ENCODE measurements at places on chromosomes 4 and X.

DNA sequence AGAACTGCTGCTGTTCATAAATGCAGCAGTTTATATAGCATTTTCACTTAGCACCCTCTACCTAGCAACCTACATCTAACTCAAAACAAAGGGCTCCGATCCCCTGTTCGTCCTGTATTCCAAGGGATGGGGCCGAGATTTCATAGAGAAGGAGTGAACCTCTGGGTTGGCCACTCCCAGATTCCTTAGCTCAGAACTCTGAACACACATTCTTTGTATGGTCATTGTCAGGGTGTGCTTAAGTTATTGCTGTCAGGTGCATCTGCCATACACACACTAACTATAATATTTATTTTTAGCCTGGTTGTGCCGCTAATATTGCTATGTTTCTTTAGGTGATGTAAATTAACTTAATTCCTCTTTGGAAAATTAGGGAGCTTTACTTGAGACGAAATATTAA, 47.7 kb upstream of the AADAT start:
- no peak for DNase-seq

DNA sequence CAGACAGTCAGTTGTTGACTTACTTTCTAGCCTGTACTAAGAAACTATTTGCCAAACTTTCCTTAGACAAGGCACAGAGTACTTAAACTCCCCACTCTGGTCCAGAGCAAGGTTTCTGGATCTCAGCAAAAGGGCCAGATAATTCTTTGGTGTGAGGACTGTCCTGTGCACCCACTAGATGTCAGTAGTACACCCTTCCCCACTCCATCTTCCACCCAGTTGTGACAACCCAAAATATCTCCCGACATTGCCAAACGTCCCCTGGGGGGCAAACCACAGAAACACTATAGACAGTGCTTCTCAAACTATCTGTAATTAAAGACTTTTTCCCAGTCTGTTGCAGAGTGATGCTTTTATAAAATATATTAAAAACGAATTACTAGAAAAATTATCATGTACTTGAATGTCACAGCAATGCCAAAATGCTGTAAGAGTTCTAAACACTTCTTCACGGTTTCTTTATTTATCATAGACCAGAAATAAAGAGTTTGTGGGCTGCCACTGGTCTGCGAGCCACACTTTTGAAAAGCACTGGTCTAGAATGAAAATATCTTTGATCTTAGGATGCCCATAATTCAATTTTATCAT, 203.5 kb downstream of the PRDM5 start:
- DNase-seq, result no peak

- DNase-seq, result no peak
Observed at GRCh38 chr4:31234494-31234893, 514.3 kb downstream of the PCDH7 start.

GRCh38 chr4:143351774-143352451, 15.2 kb downstream of the GAB1 start:
- DNase-seq, result no peak

DNA sequence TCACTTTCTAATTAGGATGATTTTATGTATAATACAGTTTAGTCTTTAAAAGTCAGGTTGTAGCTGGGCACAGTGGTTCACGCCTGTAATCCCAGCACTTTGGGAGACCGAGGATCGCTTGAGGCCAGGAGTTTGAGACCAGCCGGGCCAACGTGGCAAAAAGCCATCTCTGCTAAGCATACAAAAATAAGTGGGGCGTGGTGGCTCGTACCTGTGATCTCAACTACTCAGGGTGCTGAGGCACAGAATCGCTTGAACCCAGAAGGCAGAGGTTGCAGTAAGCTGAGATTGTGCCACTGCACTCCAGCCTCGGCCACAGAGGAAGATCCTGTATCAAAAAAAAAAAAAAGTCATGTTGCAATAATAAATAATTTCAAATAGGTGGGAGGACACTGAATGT, 364.2 kb downstream of the BMPR1B start:
- DNase-seq, result no peak

DNA sequence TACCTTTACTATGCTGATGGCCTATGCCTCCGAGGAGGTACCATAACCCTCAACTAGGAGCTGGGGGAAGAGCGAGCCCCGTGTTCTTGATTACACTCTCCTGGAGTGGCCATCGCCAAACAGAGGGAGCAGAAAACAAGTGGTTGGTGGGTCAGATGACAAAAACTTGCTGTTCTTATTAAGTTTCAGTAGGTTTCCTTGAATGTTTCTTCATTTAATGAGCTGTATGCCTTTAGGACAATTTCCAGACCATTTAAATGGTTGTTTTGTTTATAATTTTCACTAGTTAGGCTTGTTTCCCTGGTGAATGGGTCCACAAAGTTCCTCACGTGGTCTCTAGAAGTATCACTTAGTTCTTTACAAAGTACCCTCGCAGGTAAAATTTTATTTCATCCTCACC, 4.7 kb downstream of the PYURF start:
- DNase-seq, result no peak

GRCh38 chrX:5640071-5640470, 588.6 kb downstream of the NLGN4X start:
- no peak for DNase-seq

DNA sequence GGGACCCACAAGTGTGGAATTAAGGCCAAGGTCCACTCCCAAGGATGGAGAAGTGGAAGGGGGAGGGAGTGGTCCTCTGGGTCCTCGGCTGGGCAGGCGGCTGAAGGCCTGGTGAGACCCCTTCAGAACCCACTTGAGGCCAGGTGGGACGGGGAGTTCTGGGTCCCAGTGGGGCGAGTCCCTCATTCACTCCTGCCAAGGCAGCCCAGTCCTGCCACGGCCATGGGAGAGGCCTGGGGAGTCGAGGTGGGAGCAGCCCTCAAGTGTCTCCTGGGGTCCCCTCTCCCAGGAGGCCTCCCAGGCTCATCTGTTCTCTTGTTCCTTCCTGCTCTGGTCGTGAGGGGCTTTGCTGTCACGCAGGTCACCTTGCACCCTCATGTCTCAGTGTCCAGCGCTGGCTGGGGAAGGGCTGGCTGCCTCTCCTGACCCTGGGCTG, 6.1 kb upstream of the SH3BP2 start:
- DNase-seq, result no peak

DNA sequence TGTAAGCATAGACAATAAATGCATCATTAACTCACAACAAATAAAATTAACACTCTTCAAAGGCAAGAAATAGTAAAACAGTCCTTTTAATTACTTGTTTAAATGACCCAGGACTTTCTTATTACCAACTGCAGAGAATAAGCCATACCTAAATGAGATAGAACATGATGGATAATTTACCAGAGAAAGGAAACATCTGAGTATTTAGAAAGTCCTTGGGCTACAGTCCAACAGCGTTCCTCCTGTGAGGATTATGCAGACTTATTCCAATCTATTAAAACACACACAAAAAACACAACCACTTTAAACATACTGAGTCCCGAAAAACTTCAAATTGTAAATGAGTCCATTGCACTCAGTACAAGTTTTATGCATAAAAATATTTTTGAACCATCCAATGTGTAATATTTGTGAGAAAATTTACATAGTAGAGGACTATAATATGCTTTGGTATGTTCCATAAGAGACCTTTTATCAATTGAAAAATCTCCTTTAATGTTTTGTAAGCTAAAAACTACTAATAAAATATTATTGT, 129.2 kb downstream of the NR3C2 start:
- no peak for DNase-seq

- no peak for DNase-seq
Observed at GRCh38 chrX:17464194-17464593, 89.2 kb downstream of the NHS start.

DNA sequence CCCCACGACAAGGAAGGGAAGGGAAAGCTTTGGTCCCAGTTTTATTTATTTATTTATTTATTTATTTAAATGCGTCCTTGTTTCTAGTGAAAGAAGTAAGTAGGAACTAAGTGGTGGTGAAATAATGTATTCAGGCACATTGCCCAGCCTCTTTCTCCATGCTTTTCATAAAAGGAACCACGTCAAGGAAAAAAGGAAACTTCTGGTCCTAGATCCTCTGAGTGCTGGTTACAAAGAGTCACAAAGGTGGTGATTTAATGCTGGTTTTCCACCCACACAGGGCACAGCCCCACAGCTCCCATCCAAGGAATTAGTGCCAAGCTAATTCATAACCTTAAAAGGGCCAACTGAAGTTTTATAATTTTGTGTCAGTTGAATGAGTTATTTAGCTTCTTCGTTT, 206.6 kb upstream of the GYPA start:
- DNase-seq, result no peak

- DNase-seq, result no peak
Observed at GRCh38 chr4:8917321-8917811, 45.7 kb upstream of the HMX1 start.

DNA sequence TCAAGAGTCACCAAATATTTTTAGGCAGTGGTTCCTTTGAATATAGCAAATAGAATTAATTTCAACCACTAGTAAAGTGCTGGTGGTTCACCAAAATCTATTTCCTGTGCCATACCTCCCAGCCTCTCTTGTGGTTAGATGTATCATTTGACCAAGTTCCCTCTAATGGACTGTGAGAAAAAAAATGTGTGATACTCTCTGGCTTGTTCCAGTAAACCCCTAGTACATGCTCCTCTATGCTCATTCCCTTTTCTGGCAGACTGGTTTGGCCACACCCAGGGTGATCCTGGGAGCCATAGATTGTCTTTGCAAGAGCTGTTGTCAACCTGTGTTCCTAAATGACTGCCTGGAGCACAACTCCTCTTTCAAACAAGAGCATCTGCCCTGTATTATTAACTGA, 109.5 kb downstream of the FRAS1 start:
- DNase-seq, result no peak

GRCh38 chrX:14729058-14729457, 143.8 kb downstream of the FANCB start:
- no peak for DNase-seq

DNA sequence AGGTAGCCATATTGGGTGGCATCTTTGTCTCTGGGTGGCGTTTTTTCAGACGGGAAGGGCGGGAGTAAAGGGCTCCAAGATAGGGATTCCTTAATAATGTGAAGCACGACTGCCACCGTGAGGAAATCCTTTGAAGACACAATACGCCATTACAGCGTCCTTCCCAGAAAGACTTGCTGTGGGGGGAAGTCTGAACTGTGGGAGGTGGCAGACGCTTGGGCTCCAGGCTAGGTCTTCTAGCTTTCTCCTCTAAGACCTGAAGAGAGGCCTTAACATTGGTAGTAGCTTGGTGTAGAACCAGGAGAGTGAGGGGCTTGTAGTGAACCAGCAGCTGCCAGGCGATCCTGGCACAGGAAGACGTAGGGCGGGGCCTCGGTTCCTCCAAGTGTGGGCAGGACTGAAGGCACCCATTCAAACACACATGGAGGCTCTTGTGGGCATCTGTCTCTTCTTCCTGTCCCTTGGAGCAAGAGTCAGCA, 197.3 kb downstream of the OR13H1 start:
- DNase-seq, result no peak

- no peak for DNase-seq
Observed at GRCh38 chrX:19121898-19122640, at the start of gene ADGRG2. Gene ADGRG2 (minus strand): TSS chrX:19122468. CDS start chrX:19068834, 53,634 bp downstream.

GRCh38 chr4:102037566-102037965, 247.0 kb downstream of the BANK1 start:
- DNase-seq, result no peak

DNA sequence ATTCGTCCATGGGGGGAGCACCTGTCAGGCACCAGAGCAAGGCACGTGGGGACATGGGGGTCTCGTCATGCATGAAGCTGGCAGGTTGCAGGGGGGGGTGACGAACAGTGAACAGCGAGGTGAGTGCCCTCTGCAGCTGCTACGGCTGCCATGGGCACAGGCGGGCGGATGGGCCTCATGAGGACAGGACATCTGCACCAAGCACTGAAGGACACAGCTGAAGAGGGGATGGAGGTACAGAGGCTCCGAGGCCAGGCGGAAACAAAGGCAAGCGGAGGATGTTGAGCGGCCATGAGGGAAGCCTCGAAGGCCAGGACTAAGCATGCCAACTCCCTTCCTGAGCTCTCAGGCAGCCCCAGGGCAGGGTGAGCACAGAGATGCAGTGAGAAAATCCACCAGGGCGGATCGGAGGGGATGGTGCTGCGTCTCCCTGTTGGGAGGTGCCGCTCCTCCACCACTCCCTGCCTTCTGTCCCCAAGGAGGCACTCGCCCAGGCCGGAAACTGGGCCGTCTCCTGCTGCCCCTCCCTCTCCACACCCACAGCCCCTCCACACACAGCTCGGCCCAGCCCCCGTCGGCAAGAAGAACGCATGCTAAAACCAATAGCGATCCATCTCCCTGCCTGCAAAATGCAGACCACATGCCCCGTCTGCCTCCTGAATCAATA, 24.6 kb downstream of the ABLIM2 start:
- DNase-seq, result no peak

DNA sequence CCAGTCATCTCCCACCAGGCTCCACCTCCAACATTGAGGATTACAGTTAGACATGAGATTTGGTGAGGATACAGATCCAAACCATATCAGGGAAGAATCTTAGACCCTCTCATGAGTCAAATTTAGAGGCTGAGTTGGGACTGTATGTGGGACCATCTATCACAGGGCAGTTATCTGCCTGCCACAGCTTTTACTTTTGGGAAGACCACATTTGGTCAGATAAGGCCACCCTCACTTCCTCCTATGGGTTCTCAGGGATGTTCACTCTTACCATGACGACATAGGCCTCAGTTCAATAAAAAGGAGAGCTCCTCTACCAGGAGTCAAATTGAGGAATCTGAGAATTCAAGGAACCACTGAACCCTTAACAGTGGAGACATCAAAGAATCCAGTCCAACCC, 2.1 kb downstream of the MAGEB2 start:
- DNase-seq, result no peak

DNA sequence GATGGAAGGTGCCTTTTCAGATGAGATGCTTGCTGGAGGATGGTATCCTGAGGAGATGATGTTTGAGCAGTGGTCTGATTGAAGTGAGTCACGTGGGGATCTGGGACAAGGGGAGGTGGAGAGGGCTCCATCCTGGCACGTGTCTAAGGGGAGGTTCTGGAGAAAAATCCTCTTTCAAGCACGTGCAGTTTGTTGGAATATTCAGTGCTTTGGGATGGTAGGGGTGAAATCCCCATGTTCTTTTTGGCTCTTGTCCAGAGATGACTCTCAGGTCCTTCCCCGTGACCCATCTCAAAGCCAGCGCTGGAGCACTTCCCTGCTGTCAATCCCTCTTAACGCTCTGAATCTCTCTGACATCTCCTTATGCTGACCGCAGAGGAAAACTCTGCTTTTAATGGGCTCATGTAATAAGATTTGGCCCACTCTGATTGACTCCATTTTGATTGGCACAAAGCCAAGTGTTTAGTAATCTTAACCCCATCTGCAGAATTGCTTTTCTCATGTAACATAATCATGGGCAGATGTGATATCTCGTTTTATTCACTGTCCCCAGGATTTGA, 10.8 kb upstream of the KLKB1 start:
- no peak for DNase-seq

DNA sequence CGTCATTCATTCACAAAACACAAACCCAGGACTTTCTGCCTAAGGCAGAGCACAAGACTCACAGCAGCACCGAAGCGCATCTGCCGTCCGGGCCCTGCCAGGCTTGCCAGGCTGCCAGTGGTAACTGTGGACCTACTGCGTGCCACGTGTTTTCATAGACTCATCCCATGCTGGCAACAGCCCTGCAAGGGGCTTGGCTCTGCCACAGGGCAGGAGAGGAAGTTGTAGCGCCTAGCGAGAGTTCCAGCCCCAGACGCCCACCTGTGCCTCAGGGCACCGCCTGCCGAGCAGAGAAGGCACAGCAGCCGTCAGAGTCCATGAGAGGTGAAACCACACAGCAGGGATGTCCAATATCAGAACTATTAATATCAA, 18.9 kb upstream of the MRFAP1 start:
- no peak for DNase-seq

Measured in stimulated activated CD4-positive, alpha-beta T cell treated with anti-CD3 and anti-CD28 coated beads, Interleukin-15, amount 100 ng/mL, for 1 hour (primary cell).